NK-92 treated with Interleukin-12 subunit alpha and Interleukin-12 subunit beta, amount 100 ng/mL, for 24 hours (cell line): ENCODE measurements at places on chromosomes 11 and 22.

- no peak for DNase-seq
Measured at GRCh38 chr11:65310215-65310614, 4.5 kb upstream of the CDC42EP2 start.

DNA sequence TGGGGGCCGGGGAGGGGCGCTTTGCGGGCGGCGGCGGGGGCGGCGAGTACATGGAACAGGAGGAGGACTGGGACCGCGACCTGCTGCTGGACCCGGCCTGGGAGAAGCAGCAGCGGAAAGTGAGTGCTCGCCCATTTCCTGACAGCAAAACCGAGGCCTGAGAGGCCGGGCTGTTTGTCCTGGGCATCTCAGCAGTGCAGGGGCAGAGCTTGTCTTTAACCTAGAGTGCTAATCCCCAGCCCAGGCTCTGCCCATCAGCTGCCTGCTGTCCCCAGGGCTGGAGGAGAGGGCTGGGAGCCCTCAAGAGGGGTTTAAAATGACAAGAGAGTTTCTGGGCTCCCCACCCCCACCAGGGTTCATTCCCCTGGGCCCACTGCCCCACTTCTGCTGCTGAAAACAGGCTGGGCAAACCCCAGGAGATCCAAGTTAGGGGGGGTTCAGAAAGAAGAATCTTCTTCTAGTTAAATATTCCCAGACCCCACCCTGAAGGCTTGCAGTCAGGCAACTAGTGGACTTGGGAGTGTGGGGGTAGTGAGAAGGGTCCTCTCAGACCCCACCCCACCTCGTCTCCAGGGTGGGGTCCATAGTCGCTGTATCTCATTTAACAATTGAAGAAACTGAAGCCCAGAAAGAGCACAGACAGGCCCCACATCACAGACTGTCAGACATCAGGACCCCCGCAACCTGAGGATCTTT lies 411 bp downstream of the ACTN3 start:
- no peak for DNase-seq

GRCh38 chr11:13207665-13208594 lies 69.7 kb upstream of the BMAL1 start:
- DNase-seq, result no peak

- DNase-seq, result no peak
Measured at GRCh38 chr11:36304351-36304750, 8.3 kb downstream of the PRR5L start.

DNA sequence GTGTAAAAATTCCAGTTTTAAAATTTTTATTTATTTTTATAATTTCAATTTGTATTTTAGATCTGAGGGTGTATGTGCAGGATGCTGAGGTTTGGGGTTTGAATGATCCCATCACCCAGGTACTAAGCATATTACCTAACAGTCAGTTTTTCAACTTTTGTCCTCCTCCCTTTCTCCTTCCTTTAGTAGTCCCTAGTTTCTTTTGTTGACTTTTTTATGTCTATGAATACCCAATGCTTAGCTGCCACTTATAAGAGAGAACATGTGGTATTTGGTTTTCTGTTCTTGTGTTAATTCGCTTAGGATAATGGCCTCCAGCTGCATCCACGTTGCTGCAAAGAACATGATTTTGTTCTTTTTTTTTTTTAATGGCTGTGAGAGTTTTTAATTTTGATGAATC lies 35.7 kb upstream of the UCP3 start:
- no peak for DNase-seq

DNA sequence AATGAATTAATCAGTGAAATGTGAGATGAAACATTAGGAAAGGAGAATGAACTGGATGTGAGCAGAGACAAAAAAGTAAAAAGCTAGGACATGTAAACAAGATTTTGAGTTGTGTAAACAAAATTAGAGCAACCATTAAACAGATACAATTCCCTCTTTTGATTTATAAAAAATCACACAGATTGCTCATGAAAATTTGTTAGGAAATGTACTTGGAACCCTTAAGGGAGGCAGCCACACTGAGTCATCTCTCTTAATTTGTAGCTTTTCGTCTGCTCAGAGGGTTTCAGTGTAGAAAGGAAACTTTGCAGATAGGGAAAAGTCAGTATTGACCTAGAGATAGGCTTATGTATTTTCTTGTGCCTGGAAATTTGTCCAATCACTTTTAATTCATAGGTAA lies 49.6 kb upstream of the ME3 start:
- no peak for DNase-seq

- DNase-seq, result no peak
Measured at GRCh38 chr11:103378931-103379330, 269.7 kb downstream of the DYNC2H1 start.

DNA sequence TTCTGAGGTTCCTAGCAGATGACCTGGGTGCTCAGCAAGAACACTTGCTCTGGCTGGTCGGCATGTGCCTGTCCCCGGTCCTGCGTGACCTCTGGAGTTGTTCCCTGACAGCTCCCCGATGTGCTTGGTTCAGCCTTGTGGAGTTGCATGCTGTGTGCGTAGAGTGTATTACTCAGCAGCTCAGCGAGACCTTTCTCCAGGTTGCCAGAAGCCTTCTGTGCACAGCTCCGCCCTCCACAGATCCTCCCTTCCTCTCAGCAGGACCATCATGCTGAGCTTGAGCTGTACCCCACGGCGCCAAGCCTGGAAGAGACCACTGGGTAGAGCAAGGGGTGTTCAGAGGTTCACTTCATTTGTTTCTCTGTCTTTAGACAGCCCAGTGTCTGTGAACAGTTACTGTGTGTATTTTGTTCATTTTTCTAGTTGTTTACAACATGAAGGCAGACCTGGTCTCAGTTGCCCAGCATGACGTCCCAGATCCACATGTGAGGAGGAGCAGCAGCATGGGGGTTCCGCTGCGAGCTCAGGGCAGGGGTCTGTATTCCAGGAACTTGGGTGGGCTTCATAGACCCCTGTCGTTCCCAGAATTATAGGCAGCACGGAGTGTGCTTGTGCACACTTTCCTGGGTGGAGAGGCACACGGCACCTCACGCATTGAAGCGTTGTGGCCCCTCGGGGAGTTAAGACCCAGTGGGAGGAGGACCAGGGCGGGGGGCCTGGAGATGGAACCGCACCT lies 148.6 kb downstream of the IGLL1 start:
- no peak for DNase-seq

DNA sequence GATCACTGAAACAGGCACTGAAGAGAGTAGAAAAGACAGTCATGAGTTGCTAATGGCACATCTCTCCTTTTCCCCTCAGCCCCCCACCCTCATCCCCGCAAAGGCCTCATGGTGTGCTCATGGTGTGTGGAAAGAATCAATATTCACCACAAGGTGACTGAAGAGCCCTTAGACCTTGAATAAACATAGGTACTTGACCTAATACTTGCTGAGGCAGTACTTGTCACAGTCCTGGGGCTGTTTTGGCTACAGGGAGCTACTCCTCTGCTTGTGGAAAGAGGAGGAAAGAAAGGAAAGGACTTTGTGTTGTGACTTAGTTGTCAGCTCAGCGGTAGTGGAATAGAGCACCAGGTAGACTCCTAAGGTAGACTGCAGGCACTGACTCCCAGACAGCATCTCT lies 537.8 kb upstream of the CCDC179 start:
- no peak for DNase-seq

DNA sequence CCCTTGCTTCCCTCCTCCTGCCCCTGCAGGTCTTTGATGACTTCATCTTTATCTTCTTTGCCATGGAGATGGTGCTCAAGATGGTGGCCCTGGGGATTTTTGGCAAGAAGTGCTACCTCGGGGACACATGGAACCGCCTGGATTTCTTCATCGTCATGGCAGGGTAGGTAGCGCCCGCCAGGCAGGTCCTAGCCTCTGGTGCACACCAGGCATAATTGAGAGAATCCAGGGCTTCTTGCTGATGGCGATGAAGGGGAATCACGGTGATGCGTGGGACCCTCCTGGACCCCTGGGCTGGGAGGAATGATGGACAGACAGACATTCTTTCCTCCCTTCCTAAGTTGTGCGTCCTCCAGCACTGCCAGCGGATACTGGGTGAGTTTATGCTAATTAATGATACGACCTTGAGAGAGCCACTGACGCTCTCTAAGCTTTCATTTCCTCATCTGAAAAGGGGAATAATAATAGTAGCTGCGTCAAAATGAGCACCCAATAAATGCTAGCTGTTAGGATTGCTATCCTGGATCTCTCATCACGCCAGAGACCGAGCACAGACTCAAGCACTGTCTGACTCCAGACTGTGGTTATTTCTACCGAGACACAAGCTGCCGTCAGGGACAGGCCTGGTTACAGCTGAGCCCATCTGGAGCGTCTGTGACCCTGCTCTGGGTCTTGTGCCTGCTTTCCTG lies 30.1 kb downstream of the CACNA1I start:
- no peak for DNase-seq

GRCh38 chr11:111745719-111746504 lies 20.3 kb downstream of the PPP2R1B start:
- no peak for DNase-seq

GRCh38 chr11:6727971-6728760 lies 43.6 kb downstream of the OR2AG2 start:
- no peak for DNase-seq

- DNase-seq, result no peak
Measured at GRCh38 chr11:3903207-3903896, 47.9 kb downstream of the STIM1 start.

- DNase-seq, result no peak
Measured at GRCh38 chr11:128889657-128890213, 1.4 kb upstream of the KCNJ5 start.

DNA sequence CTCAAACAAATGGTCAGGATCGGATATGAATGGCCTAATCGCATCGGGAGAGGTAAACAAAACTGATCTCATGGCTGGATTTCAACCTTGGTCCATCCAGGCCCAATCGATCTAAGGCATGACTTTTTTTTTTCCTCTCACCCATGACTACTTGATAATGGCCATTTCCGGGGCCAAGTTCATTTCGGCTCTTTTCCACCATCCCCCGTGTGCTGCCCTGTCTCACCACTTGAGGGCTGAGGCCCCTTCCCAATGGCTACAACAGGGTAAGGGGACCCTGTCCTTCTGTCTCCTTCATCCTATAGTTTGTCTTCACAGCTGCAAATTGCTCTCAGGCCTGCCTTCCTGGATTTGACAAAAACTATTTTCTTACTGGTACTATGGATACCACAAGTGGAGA lies 26.7 kb downstream of the GRAP2 start:
- no peak for DNase-seq

- DNase-seq, result no peak
Measured at GRCh38 chr22:44571566-44572413, 73.8 kb upstream of the RTL6 start.

DNA sequence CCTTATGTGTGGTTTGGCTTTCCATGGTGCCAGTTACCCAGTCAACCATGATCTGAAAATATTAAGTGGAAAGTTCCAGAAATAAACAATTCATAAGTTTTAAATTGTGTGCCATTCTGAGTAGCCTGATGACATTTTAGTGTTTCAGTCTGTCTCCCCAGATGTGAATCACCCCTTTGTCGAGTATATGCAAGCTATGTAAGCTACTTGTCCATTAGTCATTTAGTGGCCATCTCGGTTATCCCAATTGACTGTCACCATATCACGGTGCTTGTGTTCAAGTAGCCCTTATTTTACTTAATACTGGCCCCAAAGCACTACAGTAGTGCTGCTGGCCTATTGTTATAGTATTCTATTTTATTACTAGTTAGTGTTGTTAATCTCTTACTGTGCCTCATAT lies 44.9 kb downstream of the ATG16L2 start:
- DNase-seq, result no peak

DNA sequence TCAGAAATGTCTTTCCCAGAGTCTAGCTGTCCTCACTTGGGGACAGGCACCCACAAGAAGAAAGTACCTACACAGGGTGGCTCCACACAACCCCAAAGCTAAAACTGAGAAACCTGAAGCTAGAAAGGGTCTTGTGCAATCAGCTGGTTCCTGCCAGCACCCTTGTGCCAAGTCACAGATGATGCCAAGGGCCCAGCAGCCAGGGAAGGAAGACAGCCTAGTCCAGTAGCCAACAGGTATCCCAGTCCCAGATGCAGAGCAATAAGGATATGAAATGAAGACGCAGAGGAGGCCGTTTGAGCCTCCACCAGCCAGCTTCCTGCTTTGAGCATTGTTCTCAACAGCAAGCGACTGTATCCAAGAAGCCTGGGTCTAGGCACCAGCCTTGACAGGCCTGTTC lies 6.1 kb downstream of the PLEKHA7 start:
- no peak for DNase-seq

DNA sequence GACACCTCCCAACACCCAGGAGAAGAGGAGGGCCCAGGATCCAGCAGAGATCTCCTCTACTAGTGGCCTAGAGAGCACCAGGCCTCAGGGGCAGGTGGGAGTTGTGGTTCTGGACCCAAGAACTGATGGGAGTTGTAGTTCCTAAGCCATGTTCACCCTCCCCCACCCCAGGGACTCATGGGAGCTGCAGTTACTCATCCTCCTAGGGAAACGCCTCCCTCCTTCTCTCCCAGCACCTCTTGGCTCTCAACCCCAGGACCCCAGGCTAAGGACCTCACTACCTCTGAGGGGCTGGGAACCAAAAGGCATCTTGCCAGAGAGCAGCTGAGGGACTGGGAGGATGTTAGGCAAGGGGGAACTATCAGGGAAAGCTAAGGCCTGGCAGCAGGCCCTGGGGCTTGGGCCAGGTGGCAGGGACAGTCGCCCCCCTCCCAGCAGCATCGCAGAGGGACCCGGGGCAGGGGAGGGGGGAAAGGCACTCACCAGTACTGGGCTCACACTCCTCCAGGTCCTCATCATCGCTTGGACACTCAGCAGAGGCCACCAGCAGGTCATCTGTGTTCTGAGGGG lies 28.9 kb downstream of the SLC22A12 start:
- no peak for DNase-seq

- no peak for DNase-seq
Measured at GRCh38 chr22:36223504-36223903, 15.8 kb downstream of the APOL2 start.

GRCh38 chr11:86816251-86816726 lies 15.9 kb downstream of the PRSS23 start:
- no peak for DNase-seq

GRCh38 chr22:19841641-19842392 lies 12.9 kb downstream of the GNB1L start:
- DNase-seq, result no peak

DNA sequence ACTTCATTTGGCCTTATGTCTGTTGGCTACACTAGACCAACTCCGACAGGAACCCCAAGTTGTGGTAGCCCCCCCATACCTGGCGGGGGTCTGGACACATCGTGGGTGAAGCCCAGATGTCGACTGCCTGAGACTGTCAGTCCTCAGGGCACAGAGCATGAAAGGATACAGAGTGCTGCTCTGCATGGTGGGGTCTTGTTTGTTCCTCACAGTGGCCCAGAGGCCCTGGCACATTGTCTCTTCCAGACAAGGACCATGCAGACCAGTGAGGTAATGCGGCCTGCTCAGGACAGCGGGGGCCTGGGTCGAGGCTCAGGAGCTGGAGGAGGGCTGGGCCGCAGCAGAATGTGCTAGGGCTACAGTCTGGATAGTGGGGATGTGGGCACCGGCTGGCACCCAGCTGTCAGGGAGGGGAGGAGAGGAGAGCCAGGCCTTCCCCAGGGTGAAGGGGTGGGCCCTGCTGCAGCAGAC lies 14.6 kb downstream of the CAPN5 start:
- DNase-seq, result no peak
